ENCODE measurements at places on chromosomes 16 and 17.

- no peak for DNase-seq
Observed at GRCh38 chr17:80873307-80873951, 118.2 kb upstream of the CHMP6 start.

DNA sequence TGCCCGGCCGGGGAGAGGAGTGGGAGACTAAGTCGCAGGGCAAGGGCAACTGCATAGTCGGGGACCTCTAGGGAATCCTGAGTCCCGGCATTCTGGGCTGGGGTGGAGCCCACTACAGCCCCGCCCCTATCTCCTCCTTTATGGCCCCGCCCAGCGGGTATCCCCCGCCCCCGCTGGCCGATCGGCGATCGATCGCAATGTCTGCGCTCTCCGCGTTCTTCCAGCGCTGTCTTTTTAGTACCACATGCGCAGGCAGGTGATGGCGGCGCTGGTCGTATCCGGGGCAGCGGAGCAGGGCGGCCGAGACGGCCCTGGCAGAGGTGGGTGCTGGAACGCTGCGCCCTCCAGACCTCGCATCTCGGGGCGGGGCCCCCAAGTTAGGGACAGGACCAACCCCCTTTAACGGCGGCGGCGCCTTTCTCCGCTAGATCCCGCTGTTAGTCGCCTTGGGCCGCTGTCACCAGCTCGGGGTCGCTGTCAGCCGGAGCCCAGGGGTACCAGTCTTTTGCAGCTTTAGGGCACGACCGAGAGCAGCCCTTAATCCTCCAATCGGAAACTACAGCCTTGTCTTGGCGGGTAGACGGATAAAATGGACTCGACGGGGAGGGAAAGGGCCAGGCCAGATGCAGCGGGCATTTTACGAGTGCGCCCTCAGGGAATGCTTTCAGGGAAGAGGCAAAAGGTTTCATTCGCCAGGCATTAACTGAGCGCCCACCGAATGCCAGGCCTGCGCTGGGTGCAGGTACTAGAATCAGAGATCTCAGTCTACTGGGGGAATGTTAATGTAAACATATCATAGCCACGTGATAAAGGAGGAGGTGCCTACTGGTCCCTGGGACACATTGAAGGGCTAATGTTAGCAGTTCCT is at the start of gene DPH1:
DPH1 (plus strand) TSS at position 243 of the 868 bp plus-strand sequence; CDS start at position 260, 17 bp downstream.
- DNase-seq, result no peak

- DNase-seq, result peak; percentile 92
Observed at GRCh38 chr17:48187872-48188608, 80.5 kb downstream of the SNX11 start.

GRCh38 chr17:8674344-8675305 is 44.1 kb upstream of the MYH10 start:
- no peak for DNase-seq

DNA sequence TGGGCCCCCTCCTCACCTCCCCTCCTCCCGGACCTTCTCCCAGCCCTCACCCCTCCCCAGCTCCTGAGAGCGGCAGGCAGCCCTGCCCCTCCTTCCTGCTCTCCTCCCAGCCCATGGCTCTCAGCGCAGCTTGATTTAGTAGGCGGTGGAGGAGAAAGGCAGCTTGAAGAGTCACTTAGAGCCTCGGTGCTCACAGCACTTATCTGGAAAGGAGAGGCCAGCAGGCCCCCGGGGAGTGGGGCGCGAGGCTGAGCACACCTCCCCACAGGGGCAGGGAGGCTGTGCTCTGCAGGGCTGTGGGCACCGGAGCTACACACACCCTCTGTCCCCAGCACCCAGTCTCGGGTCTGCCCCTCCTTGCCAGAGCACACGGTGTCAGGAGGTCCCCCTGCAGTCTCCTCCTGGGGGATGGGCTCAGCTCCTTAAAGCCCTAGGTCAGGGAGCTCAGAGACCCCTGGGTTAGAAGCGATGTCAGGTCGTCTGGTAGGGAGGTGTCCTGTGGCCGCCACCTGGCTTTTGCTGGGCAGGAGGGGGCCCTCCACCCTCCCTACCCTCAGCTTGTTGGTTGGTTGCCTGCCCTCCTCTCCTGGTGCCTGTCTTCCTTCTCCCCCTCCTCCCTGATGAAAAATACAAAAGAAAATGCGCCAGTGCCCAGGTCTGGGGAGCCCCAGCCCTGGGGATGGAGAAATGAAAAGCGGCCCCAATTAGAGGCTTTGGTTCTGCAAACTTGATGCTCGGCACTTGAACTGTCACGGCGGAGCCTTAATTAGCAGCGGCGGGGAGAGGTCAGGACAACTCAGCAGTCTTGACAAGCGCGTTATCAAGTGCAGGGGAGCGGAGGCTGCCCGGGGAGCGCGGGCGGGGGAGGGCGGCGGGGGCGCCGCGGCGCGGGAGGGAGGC is 151.1 kb upstream of the GSE1 start:
- peak; percentile 74 for DNase-seq

DNA sequence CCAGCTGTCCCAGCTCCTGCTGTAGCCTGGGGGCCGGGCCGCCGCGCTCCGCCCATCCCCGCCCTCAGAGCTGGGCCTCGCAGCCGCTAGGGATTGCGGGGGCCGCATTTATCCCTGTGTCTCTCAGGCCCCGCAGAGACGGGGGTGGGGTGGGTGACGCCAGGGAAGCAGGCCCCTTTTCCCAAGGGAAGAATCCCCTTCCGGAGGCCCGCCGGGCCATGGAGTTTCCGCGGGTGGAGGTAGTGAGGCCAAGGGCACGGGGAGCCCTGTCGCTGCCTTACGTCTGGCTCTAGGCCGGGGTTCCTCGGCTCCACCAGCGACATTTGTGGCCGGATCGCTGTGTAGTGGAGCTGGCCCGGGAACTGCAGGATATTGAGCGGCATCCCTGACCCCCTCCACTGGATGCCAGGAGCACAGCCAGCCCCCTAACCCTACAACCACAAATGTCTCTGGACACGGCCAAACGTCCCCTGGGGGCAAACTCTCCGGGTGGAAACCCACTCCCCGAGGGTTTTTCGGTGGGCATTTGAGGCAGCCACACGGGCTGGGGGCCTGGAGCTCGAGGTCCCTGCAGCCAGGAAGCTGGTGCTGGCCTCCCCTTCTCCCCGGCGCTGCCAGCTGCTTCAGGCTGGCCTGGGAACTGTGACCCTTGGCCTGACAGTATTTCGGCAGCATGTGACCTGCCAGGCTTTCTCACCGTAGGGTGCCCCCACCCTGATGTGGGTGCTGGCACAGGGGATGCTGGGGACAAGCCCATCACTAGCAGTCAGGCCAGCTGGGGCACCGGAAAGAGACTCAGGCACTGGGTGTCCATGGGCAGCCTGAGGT is 12.0 kb upstream of the CD300A start:
- DNase-seq, result no peak

DNA sequence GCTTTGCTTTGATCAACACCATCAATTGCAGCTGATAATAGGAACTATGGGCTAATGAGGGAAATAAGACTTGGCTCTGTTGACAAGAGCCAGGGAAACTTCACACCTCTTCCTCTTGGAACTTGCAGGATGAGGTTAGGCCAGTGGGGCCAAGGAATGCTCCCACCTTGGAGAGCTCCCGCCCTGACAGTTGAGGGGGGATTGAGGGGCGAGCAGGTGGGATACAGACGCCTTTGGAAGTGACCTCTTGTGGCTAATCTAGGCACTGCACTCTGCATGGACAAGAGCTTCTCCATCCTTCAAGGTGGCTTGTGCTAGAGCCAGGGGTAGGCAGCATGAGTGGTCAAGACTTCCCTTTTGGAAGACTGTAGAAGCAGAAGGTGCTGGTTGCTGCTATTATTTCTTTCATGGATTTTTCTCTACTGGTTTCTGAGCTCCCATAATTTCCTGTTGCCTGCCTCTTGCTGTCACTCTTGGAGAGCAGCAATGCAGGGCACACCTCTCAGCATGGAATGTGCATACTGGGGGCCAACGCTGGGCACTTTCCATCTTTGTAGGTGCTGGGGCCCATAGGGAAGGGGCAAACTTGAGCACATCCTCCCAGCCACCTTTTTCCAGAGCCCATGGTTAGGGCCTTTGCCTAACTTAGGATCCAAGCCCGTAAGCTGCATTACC is 2.3 kb upstream of the PHF12 start:
- DNase-seq, result no peak

DNA sequence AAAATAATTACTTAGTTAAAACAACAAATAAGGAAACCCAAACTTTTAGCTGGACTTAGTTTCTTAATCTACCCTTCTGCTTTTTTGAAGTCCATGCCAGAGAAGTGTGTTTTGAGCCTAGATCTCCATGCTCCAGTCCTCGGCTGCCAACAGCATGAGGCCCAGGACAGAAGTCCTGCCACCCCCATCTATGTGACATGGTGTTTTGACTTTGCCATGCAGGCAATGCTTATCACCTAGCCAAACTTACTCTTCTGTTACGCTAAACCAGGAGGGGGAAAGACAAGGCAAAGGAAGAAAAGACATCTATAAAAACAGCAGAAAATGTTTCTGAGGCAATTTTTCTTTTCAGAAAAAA is 119.5 kb downstream of the PARN start:
- no peak for DNase-seq

DNA sequence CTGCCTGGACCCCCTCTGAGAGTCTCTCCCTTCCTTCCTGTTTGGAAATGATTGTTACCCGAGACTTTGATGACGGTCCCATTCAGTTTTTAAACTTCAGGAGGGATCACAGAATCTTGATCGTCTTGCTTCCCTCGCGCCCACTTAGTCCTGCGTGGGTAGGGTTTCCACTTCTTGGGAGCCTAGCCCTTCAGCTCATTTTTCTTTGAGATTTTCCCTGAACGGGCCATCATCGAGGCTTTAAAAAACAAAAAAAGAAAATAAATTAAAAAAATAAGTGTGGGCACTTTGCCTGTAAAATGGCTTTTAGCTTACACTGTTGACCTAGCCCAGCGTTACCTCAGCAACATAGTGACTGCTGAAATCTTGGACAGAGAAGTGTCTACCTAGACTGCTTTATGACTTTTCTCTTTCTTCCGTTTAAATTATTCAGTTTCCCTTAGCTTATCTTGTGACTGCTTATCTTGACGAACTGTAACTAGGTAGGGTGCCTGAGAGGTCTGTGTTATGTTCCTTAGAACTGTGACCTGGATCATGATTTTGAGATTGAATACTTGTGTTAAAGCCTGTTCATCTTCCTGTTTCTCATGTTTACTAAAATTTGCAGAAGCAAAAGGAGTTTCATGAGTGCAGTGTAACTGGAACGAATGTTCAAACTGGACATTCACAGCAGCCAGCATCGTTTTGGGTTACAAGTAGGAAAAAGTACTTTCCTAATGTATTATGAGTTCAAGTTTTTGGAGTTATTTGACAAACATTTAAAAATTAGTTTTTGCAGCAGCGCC is 874 bp downstream of the WWP2 start:
- no peak for DNase-seq

- no peak for DNase-seq
Observed at GRCh38 chr17:27477050-27477888, 21.0 kb downstream of the KSR1 start.

DNA sequence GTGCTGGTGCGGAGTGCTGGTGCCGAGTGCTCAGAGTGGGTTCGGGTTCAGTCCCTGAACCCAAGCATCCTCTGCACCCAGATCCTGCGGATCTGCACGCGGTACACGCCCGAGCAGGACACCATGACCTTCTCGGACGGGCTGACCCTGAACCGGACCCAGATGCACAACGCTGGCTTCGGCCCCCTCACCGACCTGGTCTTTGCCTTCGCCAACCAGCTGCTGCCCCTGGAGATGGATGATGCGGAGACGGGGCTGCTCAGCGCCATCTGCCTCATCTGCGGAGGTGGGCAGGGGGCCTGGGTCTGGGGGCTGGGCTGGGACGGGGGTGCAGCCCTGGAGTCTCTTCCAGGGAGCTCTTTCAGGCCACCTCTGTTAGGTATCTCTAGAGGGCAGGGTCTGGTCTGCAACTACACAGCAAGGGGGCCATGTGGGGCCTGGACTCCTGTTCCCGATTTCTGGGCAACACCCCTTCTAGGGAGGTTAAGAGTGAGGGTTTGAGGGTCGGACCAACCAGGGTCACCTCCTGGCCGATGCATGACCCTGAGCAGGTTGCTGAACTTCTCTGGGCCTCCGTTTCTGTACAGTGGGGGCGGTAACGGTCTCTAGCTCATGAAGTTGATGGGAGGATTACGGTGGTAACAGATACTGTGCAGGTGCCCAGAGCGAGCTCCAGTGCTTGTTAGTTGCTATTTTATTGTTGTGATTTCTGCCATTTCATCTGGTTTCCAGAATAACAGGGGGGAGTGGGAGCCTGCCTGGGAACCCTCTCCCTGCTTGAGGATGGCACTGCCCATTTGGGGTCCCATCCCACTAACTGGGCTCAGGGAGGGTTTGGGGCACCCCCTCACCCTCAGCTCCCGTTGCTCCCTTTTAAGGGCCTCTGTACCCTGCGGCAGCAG is 10.1 kb downstream of the GJD3 start:
- no peak for DNase-seq

DNA sequence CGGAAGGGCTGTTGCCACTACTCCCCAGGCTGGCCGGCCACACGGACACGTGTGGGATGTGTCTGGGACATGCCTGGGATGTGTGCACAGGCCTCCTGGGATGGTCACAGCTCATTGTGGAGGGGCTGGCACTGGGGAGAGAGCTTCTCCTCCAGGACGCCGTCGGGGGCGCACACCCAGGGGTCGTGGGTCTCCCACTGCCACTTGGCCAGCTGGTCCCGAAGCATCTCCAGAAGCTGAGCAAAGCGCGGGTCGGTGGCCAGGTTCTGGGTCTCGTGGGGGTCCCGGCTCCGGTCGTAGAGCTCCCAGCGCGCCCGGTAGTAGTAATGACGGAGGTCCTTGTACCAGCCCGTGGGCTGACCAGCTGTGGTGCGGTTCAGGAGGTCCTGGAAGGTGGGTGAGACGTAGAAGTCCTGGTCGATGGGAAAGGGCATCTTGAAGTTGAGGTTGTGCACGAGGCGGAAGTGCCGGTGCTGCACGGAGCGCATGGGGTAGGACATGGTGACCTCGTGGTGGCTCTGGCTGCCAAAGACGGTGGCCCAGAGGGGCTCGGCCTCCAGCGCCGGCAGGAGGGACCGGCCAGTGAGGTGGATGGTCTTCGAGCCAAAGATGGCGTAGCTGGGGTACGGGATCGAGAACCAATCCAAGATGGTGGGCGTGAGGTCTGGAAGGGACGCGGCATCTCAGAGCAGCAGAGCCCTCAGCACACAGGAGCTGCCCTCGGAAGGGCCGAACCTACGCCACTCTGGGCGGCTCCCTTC is 9.6 kb downstream of the SGSH start:
- DNase-seq, result no peak

DNA sequence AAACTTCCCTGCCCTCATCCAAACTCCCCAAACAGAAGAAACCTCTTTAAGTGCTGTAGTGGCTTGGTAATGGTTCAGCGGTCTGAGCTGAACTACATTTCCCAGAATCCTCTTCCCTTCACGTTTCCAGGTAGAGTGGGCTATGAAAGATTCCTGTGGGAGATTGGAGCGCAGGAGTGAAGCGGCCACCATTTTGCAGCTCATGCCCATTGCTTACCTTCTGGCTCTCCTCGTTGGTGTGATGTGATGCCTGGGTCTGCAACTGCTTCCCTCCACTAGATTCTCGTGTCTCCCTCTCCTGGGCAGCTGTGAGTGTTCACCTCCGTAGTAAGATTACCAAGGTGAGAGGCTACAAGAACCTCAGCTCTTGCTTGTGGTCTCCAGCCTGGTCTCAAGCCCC is 82.1 kb downstream of the GPR139 start:
- no peak for DNase-seq

DNA sequence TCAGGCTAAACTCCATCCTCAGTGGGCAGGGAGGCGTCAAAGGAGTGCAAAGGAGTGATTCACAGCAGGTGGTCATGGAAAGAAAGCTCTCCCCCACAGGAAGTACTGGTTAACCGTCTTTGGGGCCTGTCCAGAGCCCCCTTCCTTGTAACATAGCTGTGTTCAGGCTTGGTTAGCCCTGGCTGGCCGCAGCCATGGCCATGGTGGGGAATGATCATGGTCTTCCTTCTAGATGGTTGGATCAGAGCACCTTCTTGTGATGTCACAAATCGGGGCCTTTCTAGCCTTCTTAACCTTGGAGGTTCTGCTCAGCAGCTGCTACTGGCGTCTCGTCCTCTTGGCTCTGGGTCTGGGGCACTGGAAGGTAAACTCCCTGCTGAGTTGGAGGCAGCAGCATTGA is 15.8 kb downstream of the NKD1 start:
- no peak for DNase-seq
